ENCODE measurements at places on chromosomes 3 and 15. TPM values are rescaled to one million over a fixed set of nuclear protein-coding genes. Genes with fewer than 3 reads are reported as not detected.

Gene ROBO1
- polyA plus RNA-seq, result 2.1 TPM

Gene CDHR4
- polyA plus RNA-seq, result not detected

Gene ADIPOQ
- 0.36 TPM for polyA plus RNA-seq

Gene DZIP1L
- polyA plus RNA-seq, result 17.8 TPM

Gene SAXO2
- 2.5 TPM for polyA plus RNA-seq

Gene ZPLD1
- not detected for polyA plus RNA-seq

Gene GRIP2
- polyA plus RNA-seq, result 0.50 TPM

Gene RLBP1
- polyA plus RNA-seq, result not detected

Gene CELSR3
- polyA plus RNA-seq, result 1.3 TPM

Gene CCR3
- polyA plus RNA-seq, result not detected

- H3K27me3 ChIP-seq, result no peaks in the 10 kb centered on the region
- no peak overlapping the region for H3K27ac ChIP-seq
- no peak for DNase-seq
- H3K36me3 ChIP-seq, result no peaks in the 10 kb centered on the region
- no peak overlapping the region for H3K4me3 ChIP-seq
These were observed 82.0 kb downstream of the KCNMB2 start for GRCh38 chr3:178618197-178618596.

GRCh38 chr3:102360183-102360860 is 74.5 kb upstream of the ZPLD1 start:
- H3K27me3 ChIP-seq, result no peaks in the 10 kb centered on the region
- H3K4me3 ChIP-seq, result no peak overlapping the region
- no peaks in the 10 kb centered on the region for H3K36me3 ChIP-seq
- DNase-seq, result no peak
- no peaks in the 10 kb centered on the region for H3K4me1 ChIP-seq
- H3K27ac ChIP-seq, result no peak overlapping the region

- no peaks in the 10 kb centered on the region for H3K27me3 ChIP-seq
- H3K4me1 ChIP-seq, result no peaks in the 10 kb centered on the region
- peaks cover 5% of the 10 kb centered on the region for H3K36me3 ChIP-seq
- no peak for DNase-seq
These were observed 95.4 kb downstream of the ISL2 start for GRCh38 chr15:76431971-76432370.

DNA sequence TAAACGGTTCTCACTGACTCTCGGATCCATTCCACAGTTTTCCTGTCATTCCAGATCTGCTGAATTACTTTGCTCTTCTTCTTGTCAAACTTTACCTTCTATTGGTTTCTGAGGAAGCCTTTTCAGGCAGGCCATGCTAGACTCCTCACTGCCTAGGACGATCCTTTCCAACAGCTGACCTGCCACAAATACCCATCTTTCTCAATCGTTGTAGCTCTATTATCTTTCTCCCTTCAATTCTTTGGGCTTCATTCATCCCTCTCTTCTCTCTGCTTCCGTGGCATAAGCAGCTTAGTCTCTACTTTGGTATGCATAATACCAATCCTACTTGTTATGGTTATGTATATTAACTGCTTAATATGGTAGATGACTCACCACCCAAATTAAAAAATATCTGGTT is 421.8 kb downstream of the NLGN1 start:
- DNase-seq, result no peak
- H3K36me3 ChIP-seq, result no peaks in the 10 kb centered on the region
- no peak overlapping the region for H3K4me3 ChIP-seq
- H3K27ac ChIP-seq, result no peak overlapping the region
- no peaks in the 10 kb centered on the region for H3K27me3 ChIP-seq

DNA sequence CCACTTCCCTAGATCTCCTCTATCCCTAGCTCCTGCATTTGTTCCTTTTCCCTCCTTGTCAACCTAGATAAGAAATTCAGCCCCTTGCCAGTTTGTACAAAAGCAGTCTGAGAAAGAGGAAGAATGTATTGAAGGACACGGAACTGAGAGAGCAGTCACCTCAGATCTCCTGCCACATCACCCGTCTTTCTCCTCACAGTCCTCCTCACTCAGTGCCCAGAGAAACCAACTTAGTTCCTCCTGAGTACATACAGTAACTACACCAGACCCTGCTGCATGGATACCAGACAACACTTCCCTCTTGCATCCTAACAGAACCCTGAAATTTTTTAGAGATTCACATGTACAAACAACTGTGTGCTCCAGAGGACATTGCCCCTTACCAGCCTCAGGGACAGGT is 563.6 kb upstream of the ADAMTS9 start:
- no peak for DNase-seq
- H3K4me1 ChIP-seq, result no peaks in the 10 kb centered on the region
- no peaks in the 10 kb centered on the region for H3K27me3 ChIP-seq
- no peak overlapping the region for H3K27ac ChIP-seq
- peaks cover 1% of the 10 kb centered on the region for H3K36me3 ChIP-seq
- no peak overlapping the region for H3K4me3 ChIP-seq

DNA sequence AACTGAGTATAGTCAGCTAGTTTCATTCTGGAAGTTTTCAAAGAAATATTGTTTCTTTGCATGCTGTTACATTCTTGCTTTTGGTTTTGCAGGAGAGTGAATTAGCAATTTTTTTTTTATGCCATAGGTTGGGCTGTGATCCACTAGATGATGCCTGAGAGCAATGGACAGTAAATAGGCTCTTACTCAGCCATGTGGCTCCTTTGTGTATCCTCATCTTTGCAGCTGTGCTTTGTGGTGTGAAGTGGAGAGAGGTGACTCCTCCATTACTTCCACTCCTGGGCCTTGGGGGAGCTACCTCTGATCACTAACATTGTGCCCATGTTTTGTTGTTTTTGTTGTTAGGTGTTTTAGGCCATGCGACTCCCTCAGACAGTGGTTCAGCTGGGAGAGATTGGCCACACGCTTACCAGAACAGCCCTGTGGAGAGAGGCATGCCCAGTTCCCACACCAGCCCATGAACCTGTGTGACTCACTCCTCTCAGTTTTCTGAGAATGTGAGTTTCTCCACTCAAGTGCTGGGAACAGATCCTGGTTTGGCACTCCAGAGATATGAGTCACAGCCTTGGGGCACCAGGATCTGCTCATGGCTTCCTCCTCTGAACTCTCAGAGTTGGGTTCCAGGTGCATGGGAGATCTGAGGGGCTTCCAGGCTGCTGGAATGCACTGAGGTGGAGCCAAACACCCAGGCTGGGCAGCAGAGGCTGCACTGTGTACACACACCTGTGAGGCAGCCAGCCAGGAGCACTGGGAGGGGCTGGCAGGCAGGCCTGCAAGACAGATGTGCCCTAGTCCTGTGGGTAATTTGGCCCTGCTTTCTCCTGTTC is 785.3 kb downstream of the ROBO2 start:
- no peak overlapping the region for H3K27ac ChIP-seq
- no peaks in the 10 kb centered on the region for H3K27me3 ChIP-seq
- DNase-seq, result no peak
- no peaks in the 10 kb centered on the region for H3K4me1 ChIP-seq
- H3K4me3 ChIP-seq, result no peak overlapping the region

DNA sequence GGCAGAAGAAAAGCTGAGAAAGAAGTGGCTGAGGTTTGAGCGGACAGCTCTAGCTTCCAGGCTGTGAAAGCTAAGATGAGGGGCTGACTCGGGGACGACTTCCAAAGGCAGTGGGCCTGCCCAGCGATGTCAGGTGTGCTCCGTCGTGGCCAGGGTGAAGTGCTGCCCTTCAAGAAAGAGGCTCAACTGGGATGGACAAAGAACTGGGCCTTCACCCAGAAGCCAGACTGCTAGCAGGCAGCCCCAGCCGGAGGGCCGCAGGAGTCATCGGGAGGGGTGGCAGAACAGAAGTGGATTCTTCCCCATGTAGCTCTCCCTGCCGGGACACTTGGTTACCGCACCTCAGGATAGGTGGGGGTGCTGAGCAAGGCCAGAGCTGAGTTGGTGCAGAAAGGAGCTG is 13.1 kb upstream of the SEC13 start:
- H3K27me3 ChIP-seq, result no peaks in the 10 kb centered on the region
- no peak overlapping the region for H3K4me3 ChIP-seq
- H3K27ac ChIP-seq, result no peak overlapping the region
- peak; percentile 67 for DNase-seq
- no peaks in the 10 kb centered on the region for H3K4me1 ChIP-seq
- no peaks in the 10 kb centered on the region for H3K36me3 ChIP-seq

DNA sequence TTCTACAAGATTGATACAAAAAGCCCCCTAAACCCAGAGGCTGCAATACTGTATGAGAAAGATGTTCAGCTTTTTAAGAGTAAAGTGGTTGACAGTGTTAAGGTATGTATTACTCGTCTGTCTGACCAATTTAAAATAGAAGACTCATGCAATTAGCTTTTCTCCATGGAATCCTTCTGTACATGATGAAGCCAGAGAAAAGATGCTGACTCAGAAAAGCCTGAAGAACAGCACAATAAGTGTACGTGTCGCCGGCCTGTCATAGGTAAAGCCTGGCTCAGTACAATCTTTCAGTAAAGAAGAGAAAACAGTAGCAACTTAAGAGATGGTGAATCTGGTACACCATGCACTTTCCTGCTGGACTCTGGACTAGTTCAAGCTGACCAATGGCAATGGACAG is 16.4 kb downstream of the NEK4 start:
- H3K4me3 ChIP-seq, result no peak overlapping the region
- H3K27me3 ChIP-seq, result no peaks in the 10 kb centered on the region
- peaks cover 4% of the 10 kb centered on the region for H3K36me3 ChIP-seq
- no peak for DNase-seq
- no peak overlapping the region for H3K27ac ChIP-seq
- H3K4me1 ChIP-seq, result no peaks in the 10 kb centered on the region

GRCh38 chr15:77817434-77817833 is 184.7 kb upstream of the LINGO1 start:
- H3K27ac ChIP-seq, result no peak overlapping the region
- DNase-seq, result no peak
- no peaks in the 10 kb centered on the region for H3K36me3 ChIP-seq
- no peak overlapping the region for H3K4me3 ChIP-seq

DNA sequence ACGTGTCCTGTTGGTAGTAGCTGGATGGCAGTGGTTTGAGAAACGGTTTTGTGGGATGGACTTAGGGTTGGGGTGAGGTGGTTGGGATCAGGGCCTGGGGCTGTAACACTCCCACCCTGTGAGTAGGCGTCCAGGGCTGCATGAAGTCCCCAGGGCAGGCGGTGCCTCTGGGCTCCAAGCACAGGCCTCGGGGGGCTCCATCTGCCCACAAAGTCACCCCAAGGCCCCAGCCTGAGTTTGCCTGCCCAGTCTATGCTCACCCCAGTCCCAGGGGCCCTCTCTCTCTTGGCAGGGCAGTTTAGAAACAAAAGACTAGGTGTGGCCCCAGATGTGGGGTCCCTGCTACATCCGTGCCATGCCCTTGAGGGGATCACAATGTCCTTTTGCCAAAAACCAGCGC is 86.9 kb upstream of the PRR23E start:
- no peaks in the 10 kb centered on the region for H3K36me3 ChIP-seq
- no peak overlapping the region for H3K27ac ChIP-seq
- H3K4me1 ChIP-seq, result no peaks in the 10 kb centered on the region
- H3K27me3 ChIP-seq, result no peaks in the 10 kb centered on the region
- no peak overlapping the region for H3K4me3 ChIP-seq

All from aorta (tissue), 5 donors.